ENCODE measurements at places on chromosomes 3 and 15.

GRCh38 chr15:59952960-59953359, 51.2 kb upstream of the FOXB1 start:
- no peak for DNase-seq

- peak; percentile 90 for DNase-seq
Observed at GRCh38 chr3:101803173-101803782, 24.3 kb downstream of the NXPE3 start.

GRCh38 chr3:147729641-147730040, 320.5 kb downstream of the ZIC1 start:
- DNase-seq, result no peak

GRCh38 chr3:181054538-181054937, 65.0 kb upstream of the DNAJC19 start:
- no peak for DNase-seq

- DNase-seq, result no peak
Observed at GRCh38 chr3:169285057-169286033, 378.2 kb downstream of the MECOM start.

GRCh38 chr3:132726341-132726823, 4.2 kb upstream of the NPHP3 start:
- peak; percentile 65 for DNase-seq

- no peak for DNase-seq
Observed at GRCh38 chr3:123324880-123325765, 123.4 kb downstream of the SEC22A start.

- DNase-seq, result peak; percentile 4
Observed at GRCh38 chr3:113063126-113063894, 72.5 kb downstream of the GTPBP8 start.

DNA sequence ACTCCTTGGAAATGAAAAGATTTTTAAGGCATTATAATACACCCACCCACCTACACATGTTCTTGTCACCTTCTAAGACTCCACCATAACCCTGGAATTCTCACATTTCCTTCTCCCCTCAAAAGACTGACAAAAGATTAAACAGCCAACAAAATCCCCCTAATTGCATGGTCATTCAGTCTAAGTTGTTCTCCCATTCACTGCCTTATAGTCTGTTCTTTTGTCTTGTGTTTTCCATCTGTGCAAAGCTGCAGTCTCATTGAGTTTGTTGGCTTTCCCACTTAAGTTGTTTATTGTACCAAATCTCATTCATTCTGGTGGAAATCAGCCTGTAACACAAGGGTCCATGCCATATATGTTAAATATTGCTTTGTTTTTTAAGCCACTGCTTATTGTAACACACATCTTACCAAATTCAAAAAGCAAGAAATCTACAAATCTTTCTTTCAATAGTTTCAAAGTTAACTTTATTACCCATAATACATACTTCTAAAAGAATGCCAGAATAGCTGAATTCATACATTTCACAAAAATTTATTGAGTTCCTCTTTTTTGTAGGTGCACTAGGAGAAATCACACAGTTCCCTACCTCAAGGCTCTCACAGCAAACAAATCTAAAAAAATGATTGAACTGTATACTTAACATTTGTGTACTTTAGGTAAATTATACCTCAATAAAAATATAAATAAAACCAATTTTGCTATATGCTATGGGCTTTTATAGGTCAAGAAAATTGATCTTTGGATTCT, 2.4 kb upstream of the RCN2 start:
- no peak for DNase-seq

DNA sequence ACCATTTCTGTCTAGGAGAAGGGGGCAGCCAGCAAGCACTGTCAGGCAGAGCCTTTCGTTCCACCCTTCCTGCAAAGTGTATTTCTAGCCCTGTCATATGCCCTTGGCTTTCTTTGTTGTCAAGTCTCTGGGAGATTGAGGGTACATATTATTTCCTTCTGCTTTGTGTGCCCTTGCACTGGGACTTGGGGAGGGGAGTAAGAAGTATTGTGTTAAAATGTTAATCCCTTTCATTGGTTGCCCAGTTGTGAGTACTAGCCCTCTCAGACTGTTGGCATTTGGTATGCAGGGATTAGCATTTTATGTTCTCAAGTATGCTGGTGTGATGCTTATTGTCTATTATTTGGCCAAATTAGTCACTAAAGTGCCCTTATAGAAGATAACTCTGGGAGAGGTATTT, 63.9 kb downstream of the RBM6 start:
- DNase-seq, result no peak

DNA sequence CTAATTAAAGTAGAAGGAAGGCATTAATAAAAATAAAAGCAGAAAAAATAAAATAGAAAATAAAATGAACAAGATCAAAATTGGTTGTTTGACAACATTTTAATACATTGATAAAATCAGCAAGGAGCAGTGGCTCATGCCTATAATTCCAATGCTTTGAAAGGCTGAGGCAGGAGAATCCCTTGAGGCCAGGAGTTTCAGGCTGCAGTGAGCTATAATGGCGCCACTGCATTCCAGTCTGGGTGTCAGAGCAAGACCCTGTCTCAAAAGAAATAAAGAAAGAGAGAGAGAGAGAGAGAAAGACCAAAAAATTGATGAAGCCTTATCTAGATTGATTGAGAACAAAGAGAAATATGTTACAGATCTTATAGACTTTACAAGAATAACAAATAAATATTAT, 2.1 kb downstream of the XCR1 start:
- DNase-seq, result no peak

GRCh38 chr3:18445401-18446148, 20.4 kb upstream of the SATB1 start:
- peak; percentile 52 for DNase-seq

GRCh38 chr15:79035111-79035601, 55.4 kb downstream of the RASGRF1 start:
- no peak for DNase-seq

DNA sequence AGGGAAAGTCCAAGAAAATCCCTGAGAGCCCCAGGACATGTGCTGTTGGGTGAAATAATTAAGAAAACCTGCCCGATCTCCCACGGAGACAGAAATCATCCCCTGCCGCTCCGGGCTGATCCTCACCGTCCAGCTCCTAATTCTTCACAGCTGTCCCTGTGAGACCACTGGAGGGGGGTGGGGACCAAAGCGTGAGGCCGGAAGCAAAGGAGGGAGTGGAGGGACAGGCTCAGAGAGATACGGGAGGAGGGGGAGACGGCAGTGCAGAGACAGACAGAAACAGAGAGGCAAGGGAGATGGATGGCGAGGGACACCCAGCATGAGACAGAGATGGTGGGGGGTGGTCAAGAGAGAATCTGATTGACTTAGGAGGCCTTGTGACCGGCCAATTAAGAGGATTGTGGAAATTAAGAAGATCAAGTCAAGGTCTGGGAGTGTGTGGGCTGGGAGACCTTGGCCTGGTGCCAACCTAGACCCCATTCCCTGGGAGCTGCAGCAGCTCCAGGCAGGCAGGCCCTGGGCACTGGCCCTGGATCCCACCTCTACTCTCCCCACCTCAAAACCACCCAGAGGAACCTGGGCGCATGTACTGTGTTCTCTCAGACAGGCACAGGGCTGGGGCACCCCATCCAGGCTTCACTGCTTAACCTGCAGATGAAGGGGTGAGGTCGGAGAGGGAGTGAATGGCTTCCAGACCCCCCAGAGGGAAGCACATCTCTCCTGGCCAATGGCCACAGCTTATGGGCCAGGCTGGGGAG, 113.2 kb upstream of the ALDH1A3 start:
- DNase-seq, result no peak

GRCh38 chr15:48413304-48413703, 82.1 kb downstream of the DUT start:
- DNase-seq, result no peak

GRCh38 chr3:151866711-151867410, 6.6 kb upstream of the SUCNR1 start:
- no peak for DNase-seq

- DNase-seq, result no peak
Observed at GRCh38 chr3:123795471-123796251, 88.5 kb downstream of the MYLK start.

GRCh38 chr15:75348562-75349350, 1.9 kb downstream of the NEIL1 start:
- DNase-seq, result peak; percentile 19

DNA sequence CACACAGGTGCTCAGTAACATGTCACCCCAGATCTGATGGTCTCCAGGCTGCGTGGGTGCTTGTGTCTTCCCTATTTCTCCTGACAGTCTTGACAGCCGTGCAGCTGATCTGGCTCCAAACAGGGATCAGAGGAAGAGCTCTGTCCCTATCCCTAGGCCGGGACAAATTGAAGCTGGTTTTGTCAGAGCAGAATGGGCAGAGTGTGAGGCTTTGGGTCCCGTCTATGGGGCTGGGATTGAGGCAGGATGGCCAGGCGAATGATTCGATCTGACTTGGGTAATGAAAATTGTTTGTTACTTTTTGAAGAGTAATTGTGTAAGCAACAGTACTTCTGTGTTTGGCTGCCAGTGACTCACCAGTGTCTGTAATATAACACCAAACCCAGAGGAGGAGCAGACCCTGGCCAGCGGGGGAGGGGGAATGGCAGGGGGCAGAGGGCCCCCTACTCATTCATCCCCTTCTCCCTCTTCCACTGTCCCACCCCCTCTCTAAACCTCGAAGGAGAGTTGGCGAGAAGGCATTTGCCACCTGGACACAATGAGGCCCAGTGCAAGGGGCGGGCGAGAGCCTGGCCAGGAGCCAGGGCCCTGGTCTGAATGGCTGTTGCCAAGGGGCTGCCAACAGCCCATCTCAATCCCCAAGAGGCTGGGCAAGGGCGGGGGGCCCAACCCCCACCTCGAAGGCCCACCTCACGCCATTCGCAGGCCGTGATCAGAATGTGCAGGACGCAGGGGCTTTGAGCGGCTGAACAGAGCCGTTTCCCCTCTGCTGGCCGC, 4.9 kb upstream of the MAGEF1 start:
- peak; percentile 57 for DNase-seq

DNA sequence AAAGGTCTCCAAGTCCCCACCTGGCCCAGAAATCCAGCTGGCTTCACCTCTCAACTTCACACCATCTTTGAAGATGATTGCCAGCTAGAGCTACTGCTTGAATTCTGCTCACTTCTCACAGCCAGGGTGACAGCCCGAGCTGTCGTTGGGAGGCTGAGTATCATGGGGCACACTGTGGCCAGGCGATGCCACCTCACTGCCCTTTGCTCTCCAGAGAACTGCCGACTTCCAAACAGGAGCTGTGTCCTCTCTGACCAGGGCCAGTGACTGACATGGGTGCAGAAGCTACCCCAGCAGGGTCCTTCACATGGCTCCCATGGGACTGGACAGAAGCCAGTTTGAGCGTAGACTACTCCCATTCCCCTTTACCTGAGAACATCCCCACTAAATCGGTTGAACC, 254.0 kb downstream of the GABRB3 start:
- DNase-seq, result no peak

DNA sequence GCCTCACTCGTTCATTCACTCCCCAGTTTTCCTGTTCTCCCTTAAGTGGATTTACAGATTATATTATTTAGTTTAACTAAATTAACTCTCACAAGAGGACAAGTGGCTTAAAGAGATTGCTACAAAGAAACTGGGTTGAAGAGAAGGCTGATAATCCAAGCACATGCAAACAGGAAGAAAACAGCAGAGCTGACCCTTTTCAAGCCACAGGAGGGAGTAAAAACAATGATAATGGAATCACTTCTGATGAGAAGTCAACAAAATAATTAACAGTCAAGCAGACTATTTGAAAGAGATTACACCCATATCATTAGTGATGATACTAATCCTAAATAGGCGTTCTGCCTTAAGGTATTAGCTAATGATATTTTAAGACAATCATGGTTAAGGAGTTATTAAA, 31.7 kb downstream of the BOC start:
- DNase-seq, result no peak

- no peak for DNase-seq
Observed at GRCh38 chr3:97687734-97688133, 76.8 kb upstream of the ARL6 start.

DNA sequence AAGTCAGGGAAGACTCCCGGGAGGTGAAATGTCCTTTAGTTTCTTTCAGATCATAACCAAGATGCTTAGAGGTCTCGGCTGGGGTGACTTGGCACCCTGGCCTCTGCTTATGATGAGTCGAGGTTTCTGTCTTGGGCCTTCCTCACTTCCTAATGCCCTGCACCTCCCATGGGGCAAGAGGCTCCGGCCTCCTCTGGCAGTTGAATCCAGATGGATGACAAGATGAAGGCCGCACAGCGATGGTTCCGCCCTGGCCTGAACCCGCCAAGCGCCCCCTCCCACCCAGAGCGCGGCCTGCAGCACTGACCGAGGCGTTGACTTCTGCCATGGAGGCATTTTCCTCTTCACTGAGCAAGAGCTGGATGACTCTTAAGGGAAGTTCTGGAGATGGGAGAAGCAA, 31.3 kb downstream of the MUC20 start:
- DNase-seq, result no peak

GRCh38 chr15:55695432-55695831, 47.5 kb downstream of the PRTG start:
- no peak for DNase-seq

DNA sequence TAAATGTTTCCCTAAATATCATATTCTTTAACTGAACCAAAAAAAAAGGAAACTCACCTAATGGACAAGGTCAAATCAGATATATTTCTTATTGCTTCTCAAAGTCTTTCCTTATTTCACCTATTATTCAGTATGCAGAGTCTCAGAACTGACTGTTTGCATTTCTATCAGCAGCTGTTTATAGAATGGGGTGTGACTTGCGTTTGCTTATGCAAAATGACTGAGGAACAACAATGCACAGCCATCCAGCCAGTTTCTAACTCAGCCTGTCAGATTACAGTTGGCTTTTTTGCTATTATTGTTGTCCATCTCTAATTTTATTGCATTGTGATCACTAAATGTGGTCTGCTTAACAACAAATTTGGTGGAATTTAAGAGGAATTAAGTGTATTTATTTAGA, 40.7 kb downstream of the RAB27A start:
- no peak for DNase-seq

DNA sequence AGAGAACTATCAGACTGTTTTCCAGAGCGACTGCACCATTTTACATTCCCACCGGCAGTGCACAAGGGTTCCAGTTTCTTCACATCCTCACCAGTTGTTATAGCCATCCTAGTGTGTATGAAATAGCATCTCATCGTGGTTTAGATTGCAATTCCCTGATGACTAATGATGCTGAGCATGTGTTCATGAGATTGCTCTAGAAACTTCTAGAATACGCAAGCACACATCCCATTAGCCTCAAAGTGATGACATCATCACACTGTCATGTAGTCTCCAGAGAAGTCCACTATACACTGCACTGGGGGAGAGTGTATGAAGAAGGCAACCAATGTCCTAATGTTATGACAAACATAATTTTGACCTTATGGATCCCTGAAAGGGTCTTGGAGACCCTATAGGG, 30.1 kb downstream of the FBLN2 start:
- DNase-seq, result peak; percentile 44

DNA sequence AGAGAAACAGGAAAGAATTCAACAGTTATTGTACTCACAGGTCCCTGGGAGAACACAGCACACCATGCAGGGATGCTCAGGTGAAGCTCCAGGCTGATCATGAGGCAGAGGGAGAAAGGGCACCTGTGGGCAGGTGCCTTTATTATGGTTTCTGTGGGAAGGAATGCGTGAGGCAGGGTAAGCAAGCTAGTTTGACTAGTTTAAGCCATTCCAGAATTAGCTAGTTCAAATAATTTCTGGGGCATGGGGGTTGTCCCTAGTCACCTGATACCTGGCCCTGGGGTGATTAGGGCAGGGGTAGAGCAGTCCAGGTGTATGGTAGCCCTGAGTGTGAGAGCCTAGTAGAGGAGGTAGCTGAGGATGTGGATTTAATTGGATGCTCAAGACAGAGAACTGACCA, 47.9 kb upstream of the DCLK3 start:
- no peak for DNase-seq

- no peak for DNase-seq
Observed at GRCh38 chr3:25462495-25462894, 34.4 kb downstream of the RARB start.

- DNase-seq, result no peak
Observed at GRCh38 chr3:19399356-19399755, 251.0 kb downstream of the KCNH8 start.
